ENCODE measurements at places on chromosomes 2 and 18. TPM values are rescaled to one million over a fixed set of nuclear protein-coding genes. Genes with fewer than 3 reads are reported as not detected.

The DSC3 gene
- polyA plus RNA-seq: not detected

The IL1R1 gene
- not detected for polyA plus RNA-seq

The LCT gene
- polyA plus RNA-seq: not detected

The C1GALT1C1L gene
- polyA plus RNA-seq: not detected

The L3MBTL4 gene
- polyA plus RNA-seq: 7.0 TPM

- DNase-seq: no peak
Measured at GRCh38 chr2:232321156-232321816, 57.3 kb upstream of the ALPP start.

- no peak for DNase-seq
Measured at GRCh38 chr2:169711751-169712509, 17.7 kb downstream of the PHOSPHO2 start.

DNA sequence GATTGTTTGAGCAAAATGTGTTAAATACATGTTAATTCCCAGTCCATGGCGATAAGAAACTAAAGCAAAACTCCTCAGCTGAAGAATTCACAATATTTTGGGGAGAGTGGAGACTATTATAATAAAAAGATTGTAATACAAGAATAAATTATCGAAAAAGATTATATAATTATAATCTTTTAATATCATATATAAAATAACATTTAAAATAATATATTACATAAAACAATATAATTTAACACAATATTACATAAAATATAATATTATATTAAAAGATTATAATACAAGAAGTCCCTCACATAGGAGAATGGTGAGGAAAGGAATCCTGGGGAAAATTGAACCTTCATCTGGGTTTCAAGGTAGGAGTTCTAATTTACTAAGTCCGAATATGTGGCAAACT, 33.1 kb downstream of the NETO1 start:
- DNase-seq: no peak

DNA sequence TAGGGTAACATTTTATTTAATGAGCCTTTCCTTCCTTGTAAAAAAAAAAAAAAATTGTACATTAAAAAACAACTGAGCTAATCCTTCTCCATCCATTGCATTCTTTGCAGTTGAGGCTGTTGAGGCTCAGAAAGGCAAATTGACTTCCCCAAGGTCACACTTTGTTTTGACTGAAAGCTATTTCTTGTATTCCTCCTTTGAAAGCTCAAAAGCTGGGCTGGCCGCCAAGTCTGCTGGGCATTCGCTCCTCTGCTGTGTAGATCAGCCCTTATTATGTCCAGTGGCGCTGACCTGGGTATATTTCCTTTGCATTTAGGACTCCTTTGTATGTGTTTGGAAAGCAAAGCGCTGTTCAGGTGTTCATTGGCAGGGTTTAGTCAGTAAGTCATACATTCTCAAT, 44.0 kb downstream of the SGPP2 start:
- DNase-seq: no peak

DNA sequence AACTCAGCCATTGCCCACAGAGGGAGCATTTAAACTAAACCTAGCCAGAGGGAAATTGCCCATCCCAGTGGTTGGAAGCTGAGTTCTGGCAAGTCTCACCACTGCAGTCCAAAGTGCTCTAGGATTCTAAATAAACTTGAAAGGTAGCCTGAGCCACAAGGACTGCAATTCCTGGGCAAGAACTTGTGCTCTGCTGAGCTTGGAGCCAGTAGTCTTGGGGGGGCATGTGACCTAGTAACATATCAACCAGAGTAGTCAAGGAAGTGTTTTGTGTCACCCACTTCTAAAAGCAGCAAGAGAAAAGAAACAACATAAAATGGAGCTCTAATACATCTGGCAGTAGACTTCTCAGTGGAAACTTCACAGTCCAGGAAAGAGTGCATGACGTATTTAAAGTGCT, 167.0 kb downstream of the PTH2R start:
- no peak for DNase-seq

- no peak for DNase-seq
Measured at GRCh38 chr18:51128533-51128932, 68.9 kb downstream of the MEX3C start.

DNA sequence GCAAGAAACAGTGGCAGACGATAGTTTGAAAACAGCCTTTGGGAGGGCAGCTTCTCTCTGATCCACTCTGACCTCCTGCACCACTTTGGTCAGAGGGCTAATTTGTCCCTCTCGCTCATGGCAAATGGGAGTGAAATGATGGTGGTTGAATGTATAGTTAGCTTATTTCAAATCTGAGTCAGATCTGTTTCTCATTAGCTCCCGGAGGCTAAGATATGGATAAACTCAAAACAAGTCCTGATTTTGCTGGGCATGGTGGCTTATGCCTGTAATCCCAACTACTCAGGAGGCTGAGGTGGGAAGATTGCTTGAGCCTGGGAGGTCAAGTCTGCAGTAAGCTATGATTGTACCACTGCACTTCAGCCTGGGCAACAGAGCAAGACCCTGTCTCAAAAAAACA, 145.0 kb downstream of the ALK start:
- DNase-seq: no peak

DNA sequence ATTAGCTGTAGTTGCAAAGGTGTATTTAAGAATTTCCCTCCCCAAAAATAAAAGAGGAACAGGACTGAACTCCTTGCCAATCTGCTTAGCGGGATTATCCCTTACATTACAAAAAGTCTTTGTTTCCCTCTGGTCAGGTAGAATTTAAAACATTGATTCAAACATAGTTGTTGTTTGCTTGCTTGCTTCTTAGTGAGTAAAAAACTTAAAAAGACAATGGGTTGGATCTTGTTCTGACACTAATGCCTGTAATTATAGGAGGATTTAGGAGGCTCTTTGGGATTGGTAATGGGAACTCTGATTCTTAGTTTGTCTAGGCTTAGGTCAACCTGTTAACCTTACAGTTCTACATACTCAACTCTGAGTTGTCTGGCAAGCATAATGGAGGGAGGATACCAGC, 3.7 kb upstream of the CEBPZOS start:
- DNase-seq: no peak

DNA sequence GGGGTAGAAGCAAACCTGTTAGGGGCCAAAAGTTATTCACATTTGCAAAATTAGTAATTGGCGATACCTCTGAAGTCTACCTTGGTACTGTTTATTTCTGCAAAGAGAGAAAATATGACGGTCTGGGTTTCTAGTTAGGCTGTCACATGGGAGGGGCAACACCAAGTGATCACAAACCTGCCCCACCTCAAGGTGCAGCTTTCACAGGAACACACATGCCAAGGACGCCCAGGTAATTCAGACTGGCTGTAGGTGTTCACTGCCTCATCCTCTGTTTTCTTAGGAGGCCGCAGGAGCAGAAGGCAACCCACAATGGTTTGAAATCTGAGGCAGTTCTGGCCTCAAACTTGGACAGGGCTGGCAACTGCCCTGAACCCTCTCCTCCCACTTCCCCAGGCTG, 56.2 kb downstream of the STPG4 start:
- DNase-seq: no peak

GRCh38 chr2:109607766-109608165, 6.0 kb downstream of the SEPTIN10 start:
- DNase-seq: no peak

DNA sequence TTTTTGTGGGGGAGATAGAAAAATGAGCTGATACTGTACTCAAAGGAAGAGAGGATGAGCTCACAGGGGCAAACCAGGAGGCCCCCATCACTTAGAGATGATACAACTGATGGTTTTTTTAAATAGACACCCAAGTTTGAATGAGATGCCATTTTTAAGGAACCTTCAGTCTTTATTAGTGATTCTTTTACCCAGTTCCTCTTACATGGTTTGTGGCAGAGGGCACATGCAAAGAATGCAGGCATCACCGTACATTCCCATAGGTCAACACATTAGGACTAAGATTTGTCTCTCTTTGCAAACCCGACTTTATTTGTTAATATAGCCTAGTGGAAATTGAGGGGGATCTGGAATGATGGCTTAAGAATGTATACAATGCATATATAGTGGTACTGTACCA, 250.9 kb downstream of the ASXL3 start:
- DNase-seq: no peak

DNA sequence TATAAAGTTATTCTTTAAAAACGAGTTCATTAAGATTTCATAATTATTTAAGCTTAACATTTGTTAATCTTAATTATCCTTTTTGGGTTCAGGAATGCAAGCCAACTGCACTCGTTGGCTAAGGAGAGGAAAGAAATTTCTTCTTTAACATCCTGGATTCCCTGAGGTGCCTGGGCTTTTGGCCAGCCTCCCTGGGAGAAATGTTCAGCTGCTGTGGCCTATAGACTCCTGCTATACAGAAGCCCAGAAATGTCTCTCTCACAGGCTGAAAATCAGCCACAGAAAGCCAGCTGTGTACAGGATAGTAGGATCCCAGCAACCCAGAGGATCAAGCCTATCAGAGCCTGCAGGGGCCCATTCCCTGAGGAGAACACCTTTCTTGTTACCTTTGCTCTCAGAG, 430.3 kb downstream of the XIRP2 start:
- DNase-seq: no peak

DNA sequence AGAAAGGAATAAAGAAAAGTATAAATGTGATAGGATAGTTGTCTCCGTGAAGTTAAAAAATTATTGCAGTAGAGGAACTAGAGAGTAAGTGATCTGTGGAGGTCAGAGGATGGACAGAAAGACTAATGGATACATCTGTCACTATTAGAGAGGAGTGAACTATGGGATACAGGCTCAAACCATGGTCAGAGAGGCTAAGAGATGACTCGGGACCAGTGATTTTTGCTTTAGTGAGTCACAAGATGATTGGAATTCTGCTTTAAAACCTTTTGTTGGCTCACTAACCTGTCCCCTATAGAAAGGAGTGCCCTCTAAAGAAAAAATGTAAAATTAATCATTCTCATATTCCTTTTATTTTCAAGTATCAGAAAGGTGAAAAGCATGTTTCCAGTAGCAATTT, 30.3 kb downstream of the ALMS1 start:
- no peak for DNase-seq

DNA sequence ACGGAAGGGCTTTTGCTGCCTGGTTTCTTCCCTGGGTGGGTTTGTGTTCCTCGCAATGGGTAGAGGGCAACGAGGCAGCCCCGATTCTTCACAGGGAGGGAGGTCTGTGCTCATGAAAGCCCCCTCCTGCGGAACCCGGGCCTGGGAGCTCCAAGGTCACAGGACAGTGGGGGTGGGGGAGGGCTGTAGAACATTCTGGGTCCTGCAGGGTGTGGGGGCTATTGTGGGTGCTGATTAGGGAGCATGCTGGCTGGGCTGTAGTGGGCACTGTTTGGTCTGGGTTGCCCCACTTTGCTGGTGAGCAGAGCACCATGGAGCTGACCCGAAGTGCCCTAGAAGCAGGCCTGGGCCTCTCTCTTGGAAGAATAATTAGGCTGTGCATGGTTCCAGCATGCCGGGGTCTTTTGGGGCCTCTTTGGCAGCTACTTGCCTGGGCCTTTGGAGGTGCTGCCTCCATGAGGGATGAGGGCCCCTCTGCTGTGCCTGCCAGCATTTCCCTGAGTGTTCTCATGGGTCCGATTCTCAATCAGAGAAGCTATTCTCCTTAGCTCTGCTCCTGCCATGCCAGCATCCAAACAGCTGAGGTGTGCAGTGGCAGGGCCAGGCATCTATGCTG, 232.2 kb upstream of the HS6ST1 start:
- DNase-seq: no peak

- no peak for DNase-seq
Measured at GRCh38 chr2:20313659-20314058, 37.0 kb downstream of the PUM2 start.

GRCh38 chr2:763766-764525, 86.7 kb upstream of the TMEM18 start:
- no peak for DNase-seq

DNA sequence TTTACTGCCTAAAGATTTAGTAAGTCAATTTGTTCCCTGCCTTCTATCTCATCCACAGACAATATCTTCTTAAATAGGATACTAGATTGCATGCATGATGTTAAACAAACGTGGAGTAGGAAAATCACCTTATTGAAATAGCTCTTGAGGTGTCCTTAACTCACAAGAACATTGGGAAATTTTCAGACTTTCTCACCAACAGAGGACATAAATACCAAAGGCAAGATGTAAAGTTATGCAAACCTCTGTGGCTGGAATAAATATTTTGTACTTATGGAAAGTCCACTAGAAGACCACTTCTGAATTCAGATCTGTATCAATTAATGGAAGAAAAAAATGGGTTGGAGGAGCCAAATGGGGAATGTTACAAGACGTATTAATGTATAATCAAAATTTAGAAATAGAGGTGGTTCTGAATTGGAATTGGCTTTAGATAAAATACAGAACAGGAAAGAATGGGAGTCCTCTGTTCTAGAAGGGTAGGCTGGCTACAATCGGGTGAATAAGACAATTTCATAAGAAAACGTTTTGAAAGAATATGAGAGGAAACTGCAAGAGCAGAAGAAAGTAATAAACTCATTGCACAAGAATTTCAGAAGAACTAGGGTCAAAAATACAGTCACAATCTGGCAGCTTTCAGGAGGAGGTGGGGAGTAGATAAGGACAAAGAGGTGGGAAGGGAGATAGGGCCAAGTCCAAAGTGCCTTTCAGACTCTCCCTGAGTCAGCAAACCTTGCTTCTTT, 69.3 kb upstream of the FN1 start:
- DNase-seq: no peak

DNA sequence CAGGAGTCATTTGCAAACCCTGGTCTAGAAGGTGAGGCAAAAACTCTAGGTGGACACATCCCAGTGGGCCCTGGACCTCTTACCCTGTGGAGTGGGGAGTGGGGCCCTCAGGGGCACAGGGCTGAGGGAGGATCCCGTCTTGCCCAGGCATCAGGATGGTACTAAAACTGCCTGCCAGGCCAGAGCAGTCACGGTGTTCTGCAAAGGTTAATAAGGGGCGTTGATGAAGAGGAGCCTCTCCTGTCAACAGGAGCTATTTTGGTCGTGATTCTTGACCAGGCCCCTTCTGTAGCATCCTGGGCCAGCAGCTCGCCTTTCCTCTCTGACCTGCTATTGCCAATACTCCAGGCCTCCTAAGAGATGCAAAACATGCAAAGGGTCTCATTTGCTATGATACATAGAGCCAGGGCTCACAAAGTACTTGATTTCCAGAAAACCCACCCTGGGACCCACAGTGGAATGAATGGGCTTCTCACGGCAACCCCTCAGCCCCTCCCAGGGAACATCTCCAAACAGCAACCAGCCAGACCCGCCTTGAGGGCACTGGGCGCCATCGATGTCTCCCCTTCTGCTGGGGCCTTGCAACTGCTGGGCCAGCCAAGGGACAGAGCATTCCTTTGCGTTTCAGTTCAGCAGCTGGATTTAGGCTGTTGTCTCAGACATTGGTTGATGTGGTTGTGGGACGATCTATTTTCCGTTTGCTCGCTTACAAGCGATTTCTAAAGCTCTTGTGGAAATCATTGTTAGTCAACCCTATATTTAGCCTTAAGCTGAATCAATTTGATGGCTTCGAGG, 111.1 kb downstream of the PDCL3 start:
- no peak for DNase-seq

DNA sequence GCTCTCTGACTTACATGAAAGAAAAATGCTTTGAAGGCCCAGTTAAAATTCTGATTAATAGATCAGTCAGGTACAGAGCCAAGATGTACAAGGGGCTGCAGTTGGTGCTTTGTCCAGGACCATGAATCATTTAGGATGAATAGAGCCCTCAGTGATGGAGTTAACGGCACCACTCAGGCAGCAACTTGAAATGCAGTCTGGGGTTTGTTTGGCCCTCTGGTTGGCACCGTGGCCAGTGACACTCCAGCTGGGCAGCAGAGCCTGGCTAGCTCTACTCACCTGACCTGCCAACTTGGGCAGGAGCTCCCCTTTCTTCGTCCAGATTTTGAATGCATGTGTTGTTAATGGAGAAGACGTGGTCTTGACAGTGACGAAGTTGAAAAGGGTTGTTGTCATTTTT, 493.0 kb upstream of the ACVR2A start:
- DNase-seq: no peak

- DNase-seq: no peak
Measured at GRCh38 chr2:161122772-161123530, 37.3 kb upstream of the TANK start.

GRCh38 chr18:22296304-22296703, 121.4 kb downstream of the CTAGE1 start:
- no peak for DNase-seq
